ENCODE measurements at places on chromosomes 7 and 10.
A peak's percentile ranks its signal among the peaks of the same experiment; 100 is the strongest.

GRCh38 chr10:3033925-3034324 is 33.4 kb upstream of the PFKP start:
- H3K4me3 ChIP-seq: no peak overlapping the region
- no peaks in the 10 kb centered on the region for H3K27me3 ChIP-seq
- H3K27ac ChIP-seq: no peak overlapping the region
- no peaks in the 10 kb centered on the region for H3K4me1 ChIP-seq
- DNase-seq: no peak

- DNase-seq: peak; percentile 24
- H3K36me3 ChIP-seq: no peaks in the 10 kb centered on the region
- no peaks in the 10 kb centered on the region for H3K4me1 ChIP-seq
- H3K4me3 ChIP-seq: peak overlapping the region; percentile 17
- H3K27me3 ChIP-seq: peaks cover 12% of the 10 kb centered on the region
Observed at GRCh38 chr7:143003393-143004051, 23.4 kb downstream of the OR9A2 start.

DNA sequence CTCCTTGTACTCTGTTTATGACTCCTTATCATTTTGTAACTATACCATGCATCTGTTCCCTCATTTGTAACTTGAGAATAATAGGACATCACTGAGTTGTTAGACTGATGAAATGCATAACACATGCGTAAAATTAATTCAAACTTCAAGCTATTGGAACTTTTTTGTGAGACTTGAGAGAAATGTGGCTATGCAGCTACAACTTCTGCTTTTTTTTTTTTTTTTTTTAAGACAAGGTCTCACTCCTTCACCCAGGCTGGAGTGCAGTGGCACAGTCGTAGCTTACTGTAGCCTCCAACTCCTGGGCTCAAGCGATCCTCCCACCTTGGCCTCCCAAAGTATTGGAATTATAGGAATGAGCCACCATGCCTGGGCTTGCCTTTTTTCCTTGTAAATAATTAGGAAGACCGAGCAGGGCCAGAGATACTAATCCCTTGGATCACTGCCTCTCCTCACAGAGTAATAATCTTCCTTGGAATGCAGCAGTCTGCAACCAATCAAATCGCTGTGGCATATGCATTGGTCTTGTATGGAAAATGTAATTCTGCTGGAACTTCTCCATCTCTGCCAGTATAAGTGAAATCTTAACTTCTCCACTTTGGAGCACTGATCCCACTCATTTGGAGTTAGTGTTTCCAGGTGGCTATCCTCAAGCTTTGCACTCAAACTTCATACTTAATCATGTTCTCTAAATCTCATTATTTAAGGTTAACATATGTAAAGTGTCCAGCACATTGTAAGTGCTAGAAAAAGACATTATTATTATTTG is 2.0 kb upstream of the PANK1 start:
- H3K36me3 ChIP-seq: no peaks in the 10 kb centered on the region
- no peak for DNase-seq
- H3K27ac ChIP-seq: no peak overlapping the region
- H3K4me3 ChIP-seq: no peak overlapping the region
- H3K27me3 ChIP-seq: no peaks in the 10 kb centered on the region

GRCh38 chr10:2334575-2334974 is 597.2 kb upstream of the ADARB2 start:
- DNase-seq: no peak
- H3K4me3 ChIP-seq: no peak overlapping the region
- H3K27ac ChIP-seq: no peak overlapping the region
- no peaks in the 10 kb centered on the region for H3K36me3 ChIP-seq

- H3K27ac ChIP-seq: peak overlapping the region; percentile 29
- H3K4me3 ChIP-seq: no peak overlapping the region
- H3K36me3 ChIP-seq: no peaks in the 10 kb centered on the region
- no peaks in the 10 kb centered on the region for H3K27me3 ChIP-seq
Observed at GRCh38 chr10:77156406-77156879, 481.2 kb downstream of the KCNMA1 start.

GRCh38 chr10:90775351-90776028 is 82.3 kb downstream of the HTR7 start:
- DNase-seq: no peak
- no peak overlapping the region for H3K27ac ChIP-seq
- no peaks in the 10 kb centered on the region for H3K27me3 ChIP-seq
- H3K4me1 ChIP-seq: no peaks in the 10 kb centered on the region
- no peak overlapping the region for H3K4me3 ChIP-seq
- no peaks in the 10 kb centered on the region for H3K36me3 ChIP-seq

GRCh38 chr10:102714621-102715455 is at the start of gene SFXN2:
Gene SFXN2, plus strand, starts transcription at chr10:102714636. Its CDS starts 12,001 bp downstream, at chr10:102726637.
- H3K4me1 ChIP-seq: peaks cover 37% of the 10 kb centered on the region
- no peak for DNase-seq
- H3K36me3 ChIP-seq: peaks cover 2% of the 10 kb centered on the region
- no peaks in the 10 kb centered on the region for H3K27me3 ChIP-seq

DNA sequence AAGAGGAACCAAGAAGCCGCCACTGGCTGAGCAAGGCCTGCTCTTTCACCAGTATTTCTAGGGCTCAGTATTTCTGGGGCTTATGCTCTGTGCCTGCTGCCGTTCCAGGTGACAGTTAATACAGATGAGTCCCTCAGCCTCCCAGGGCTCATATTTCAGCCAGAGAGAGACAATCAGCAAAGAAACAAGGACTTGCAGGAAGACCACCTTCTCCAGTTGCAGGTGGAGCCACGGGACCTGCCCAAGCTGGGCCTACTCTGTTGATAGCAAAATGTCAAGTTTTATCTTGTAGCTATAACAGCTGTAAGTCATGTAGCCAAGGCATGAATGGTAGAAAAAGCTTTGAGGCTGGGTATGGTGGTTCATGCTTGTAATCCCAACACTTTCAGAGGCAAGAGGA is 42.7 kb downstream of the NPTX2 start:
- H3K4me1 ChIP-seq: no peaks in the 10 kb centered on the region
- DNase-seq: no peak
- no peaks in the 10 kb centered on the region for H3K27me3 ChIP-seq
- no peak overlapping the region for H3K27ac ChIP-seq

DNA sequence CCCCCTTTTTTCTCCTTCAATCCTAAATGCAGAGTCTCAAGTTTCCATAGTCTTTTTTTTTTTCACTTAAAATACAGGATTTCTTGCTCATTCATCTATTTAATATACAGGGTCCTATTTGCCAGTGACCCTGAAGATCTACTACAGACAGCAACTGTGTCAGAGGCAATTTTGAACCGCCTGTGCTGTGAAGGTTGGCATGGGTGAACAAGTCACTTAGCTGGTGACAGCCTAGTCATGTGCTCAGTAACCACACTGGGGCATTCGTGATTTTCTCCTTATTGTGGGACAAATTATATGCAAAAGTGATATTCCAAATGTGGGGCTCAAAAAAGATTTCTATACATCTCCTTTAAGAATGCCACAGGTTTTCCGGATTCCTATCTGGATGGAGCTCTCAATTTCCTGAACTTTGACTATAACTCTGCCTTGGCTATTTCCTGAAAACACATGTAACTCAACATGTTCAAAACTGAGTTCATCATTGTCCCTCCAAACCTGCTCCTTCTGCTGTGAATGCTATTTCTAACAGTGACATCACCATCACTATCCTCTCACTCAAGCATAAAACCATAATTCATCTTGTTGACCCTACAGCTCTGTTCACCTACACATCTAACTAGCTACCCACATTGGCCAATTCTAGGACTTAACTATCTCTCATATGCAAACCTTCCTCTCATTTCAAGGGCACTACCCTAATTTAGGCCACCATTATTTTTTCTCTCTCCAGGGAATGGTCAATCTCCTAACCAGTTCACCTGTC is 36.7 kb downstream of the CDK6 start:
- no peaks in the 10 kb centered on the region for H3K36me3 ChIP-seq
- H3K27ac ChIP-seq: peak overlapping the region; percentile 66
- DNase-seq: no peak
- H3K27me3 ChIP-seq: no peaks in the 10 kb centered on the region
- peaks cover 44% of the 10 kb centered on the region for H3K4me1 ChIP-seq

DNA sequence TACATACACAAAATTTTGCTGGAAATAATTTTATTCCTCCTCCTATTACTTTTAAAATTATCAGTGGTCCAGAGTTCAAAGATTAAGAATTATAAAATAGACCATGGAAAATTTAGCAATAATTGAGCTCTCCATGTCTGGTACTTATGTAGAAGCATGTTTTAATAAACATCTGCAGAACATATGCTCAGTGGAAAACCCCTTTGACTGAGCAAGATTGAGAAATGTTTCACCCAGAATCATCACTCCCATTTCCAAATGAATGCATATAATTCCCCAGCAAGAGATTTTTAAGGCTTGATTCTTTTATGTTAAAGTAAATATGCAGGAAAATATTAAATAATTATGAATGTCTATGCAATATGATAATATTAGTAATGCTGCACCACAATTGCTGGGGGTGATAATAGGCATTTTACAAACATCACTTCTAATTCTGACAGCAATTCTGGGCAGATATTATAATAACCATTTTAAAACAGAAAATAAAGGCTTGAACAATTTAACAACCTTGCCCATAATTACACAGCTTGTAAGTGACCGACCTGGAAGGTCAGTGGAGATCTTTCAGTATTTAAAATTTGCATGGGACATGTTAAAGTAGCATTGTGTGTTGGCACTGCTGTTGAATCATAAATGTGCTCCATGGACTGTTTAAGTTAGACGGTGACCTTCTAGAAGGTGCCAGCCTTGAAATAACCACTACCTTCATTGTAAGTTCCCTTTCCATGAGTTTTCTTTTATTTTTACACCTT is 45.6 kb upstream of the TES start:
- no peak overlapping the region for H3K4me3 ChIP-seq
- H3K27ac ChIP-seq: no peak overlapping the region
- no peaks in the 10 kb centered on the region for H3K36me3 ChIP-seq

GRCh38 chr10:93402192-93402591 is 79.9 kb downstream of the MYOF start:
- peaks cover 60% of the 10 kb centered on the region for H3K36me3 ChIP-seq
- H3K4me1 ChIP-seq: 0 out of 2 replicates have a peak, but pooled peaks cover 3% of the 10 kb centered on the region
- no peaks in the 10 kb centered on the region for H3K27me3 ChIP-seq
- H3K4me3 ChIP-seq: no peak overlapping the region

- peaks cover 51% of the 10 kb centered on the region for H3K36me3 ChIP-seq
- no peaks in the 10 kb centered on the region for H3K27me3 ChIP-seq
- H3K4me3 ChIP-seq: no peak overlapping the region
Observed at GRCh38 chr10:122421054-122421625, 33.3 kb upstream of the ARMS2 start.

- no peak overlapping the region for H3K4me3 ChIP-seq
- no peak for DNase-seq
- H3K27me3 ChIP-seq: no peaks in the 10 kb centered on the region
- H3K4me1 ChIP-seq: no peaks in the 10 kb centered on the region
Observed at GRCh38 chr10:101400585-101400984, 46.6 kb downstream of the BTRC start.

- H3K27me3 ChIP-seq: no peaks in the 10 kb centered on the region
- no peak overlapping the region for H3K27ac ChIP-seq
- no peaks in the 10 kb centered on the region for H3K36me3 ChIP-seq
Observed at GRCh38 chr7:148135116-148135515, 455.4 kb upstream of the C7orf33 start.

DNA sequence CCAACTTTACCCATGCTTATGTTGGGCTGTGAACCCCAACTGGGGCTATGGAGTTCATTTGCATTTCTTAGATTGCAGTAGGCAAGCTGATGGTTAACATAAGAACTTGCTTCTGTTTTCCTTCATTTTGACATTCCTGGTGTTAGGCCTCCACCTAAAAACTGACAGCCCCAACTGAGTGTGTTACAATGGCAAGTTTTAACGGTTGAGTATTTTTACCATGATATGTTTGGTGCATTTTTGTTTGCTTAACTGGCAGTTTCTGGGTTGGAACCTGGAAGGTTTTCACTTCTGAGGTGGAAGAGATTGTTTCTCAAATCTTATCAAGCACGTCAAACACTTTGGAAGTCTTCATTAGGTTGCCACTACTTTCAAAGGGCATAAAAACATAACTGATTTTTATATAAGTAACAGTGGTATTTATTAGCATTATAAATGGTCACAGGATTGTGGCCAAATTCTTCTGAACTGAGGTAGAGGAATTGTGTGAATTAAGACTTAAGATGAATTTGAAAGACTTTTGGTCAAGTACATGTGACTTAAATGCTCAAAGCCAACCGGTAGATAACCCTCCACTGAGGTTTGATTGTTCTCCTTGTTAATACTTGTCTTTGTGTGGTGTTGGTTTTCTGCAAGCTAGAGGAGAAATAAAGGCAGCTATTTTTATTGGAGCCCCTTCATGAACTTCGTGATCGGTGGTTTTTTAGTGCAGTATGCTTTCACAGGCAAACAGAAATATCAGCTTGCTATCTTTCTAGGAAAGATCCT is 2.8 kb downstream of the BMI1 start:
- DNase-seq: no peak
- H3K36me3 ChIP-seq: peaks cover 9% of the 10 kb centered on the region
- no peak overlapping the region for H3K27ac ChIP-seq

DNA sequence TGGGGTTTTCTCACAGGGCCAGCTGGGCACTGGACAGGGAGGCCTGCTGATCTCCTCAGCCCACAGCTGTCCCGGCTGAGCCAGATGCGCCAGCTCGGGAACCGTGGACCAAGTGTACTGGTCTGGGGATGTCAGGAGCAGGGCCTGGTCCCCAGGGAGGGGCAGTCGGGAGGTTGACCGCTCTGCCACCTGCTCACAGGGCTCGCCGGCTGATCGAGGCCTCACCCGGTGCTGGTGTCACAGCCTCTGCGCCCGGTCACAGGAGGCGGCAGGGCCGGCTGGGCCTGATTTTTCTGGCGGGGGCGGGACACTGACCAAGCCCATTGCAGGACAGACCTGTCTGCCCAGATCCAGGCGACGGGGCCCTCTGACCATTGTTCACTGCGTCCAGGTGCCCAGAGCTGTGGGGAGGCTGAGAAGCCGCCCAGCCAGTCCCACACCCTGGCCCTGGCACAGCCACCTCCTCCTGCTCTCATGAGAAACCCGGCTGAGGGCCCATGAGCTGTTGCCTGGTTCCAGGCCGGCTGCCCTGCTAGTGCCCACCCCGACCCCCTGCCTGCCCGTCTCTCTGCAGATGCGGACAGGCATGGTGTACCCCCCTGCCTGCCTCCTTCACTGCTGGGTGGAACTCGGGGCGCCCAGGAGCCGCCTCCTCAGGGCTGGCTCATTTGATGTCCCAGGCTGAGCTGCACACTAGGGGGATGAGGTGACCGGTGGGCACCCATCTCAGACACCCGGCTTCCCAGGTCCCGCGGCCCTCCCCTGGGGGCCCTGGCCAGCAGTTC is 3.0 kb upstream of the TMEM184A start:
- no peak overlapping the region for H3K4me3 ChIP-seq
- no peaks in the 10 kb centered on the region for H3K36me3 ChIP-seq
- H3K4me1 ChIP-seq: peaks cover 36% of the 10 kb centered on the region
- H3K27me3 ChIP-seq: no peaks in the 10 kb centered on the region
- no peak for DNase-seq

- H3K27me3 ChIP-seq: no peaks in the 10 kb centered on the region
- DNase-seq: no peak
- H3K4me3 ChIP-seq: no peak overlapping the region
- H3K36me3 ChIP-seq: no peaks in the 10 kb centered on the region
- H3K27ac ChIP-seq: no peak overlapping the region
Observed at GRCh38 chr7:699476-700170, 26.9 kb upstream of the DNAAF5 start.

Measured in Panc1 (cell line).